ENCODE measurements at places on chromosomes 11 and 22. TPM values are rescaled to one million over a fixed set of nuclear protein-coding genes. Genes with fewer than 3 reads are reported as not detected.

DNA sequence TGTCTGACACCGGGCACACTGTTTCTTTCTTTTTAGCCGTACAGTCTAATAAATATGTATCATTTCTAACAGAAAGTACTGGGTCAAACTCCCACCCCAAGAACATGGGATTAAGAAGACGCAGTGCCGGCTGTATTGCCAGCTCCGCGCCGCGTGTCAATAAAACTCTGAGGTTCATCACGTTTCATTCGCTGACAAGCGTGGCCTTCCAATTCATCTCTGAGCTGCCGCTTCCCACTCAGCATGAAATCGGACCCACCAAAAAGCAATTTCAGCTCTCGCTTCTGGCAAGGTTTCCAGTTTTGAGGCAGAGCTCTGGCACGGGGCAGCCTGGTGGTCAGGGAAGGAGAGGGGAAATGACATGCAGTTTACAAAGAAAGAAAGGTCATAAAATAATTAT lies 819.8 kb downstream of the OPCML start:
- no peaks in the 10 kb centered on the region for H3K4me1 ChIP-seq
- no peak overlapping the region for H3K4me3 ChIP-seq
- no peak for DNase-seq
- H3K27me3 ChIP-seq, result no peaks in the 10 kb centered on the region

- no peak overlapping the region for H3K27ac ChIP-seq
- no peaks in the 10 kb centered on the region for H3K36me3 ChIP-seq
- peaks cover 20% of the 10 kb centered on the region for H3K27me3 ChIP-seq
- H3K4me1 ChIP-seq, result no peaks in the 10 kb centered on the region
- no peak for DNase-seq
Observed at GRCh38 chr11:12569499-12570425, 104.5 kb upstream of the TEAD1 start.

DNA sequence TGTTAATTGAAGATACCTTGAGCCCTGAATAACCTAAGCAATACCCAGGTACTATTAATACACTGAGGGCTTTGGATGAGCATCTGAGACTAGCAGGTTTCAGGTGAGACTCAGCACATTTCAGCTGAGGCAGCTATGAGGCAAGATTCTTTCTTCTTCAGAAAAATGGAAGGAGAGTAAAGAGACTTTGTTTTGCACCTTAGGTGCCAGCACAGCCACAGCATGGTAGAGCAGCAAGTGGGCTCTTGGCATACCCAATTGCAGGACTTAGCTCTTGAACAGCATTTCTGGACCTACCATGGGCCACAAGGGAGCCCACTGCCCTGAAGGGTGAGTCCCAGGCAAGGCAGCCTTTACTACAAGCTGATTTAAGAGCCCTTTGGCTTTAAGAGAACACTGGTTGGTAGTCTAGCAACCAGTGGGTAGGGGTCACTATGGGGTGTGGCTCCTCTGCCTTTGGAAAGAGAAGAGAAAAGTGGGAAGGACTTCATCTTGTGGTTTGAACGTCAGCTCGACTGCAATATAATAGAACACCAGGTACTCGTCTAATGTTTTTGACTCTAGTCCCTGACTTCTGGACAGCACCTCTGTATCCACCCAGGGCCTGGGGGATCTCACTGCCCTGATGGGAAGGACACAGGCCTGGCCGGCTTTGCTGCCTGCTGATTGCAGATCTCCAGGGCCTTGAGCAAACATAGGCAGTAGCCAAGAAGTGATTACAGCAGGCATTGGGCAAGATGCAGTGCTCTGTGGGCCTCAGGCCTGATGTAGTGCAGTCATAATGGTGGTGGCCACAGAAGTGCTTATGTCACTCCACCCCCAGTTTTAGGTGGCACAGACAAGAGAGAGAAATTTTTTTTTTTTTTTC lies 73.3 kb downstream of the GLYATL1 start:
- no peaks in the 10 kb centered on the region for H3K36me3 ChIP-seq
- no peak overlapping the region for H3K4me3 ChIP-seq
- no peaks in the 10 kb centered on the region for H3K27me3 ChIP-seq
- peaks cover 6% of the 10 kb centered on the region for H3K4me1 ChIP-seq
- no peak overlapping the region for H3K27ac ChIP-seq

GRCh38 chr11:74691755-74692154 lies 39.5 kb downstream of the CHRDL2 start:
- no peaks in the 10 kb centered on the region for H3K36me3 ChIP-seq
- H3K4me1 ChIP-seq, result no peaks in the 10 kb centered on the region
- no peak overlapping the region for H3K27ac ChIP-seq
- H3K27me3 ChIP-seq, result peaks cover 1% of the 10 kb centered on the region

Gene CYTH4
- total RNA-seq, result 193 TPM
